ENCODE measurements at places on chromosomes 6 and 20.

- peak; percentile 29 for DNase-seq
Measured at GRCh38 chr20:23928788-23929187, 49.2 kb upstream of the CST5 start.

GRCh38 chr6:34300332-34300751, 51.5 kb upstream of the SMIM29 start:
- DNase-seq, result no peak

GRCh38 chr6:56368491-56368890, 121.1 kb upstream of the COL21A1 start:
- DNase-seq, result no peak

GRCh38 chr20:22495172-22495571, 89.2 kb downstream of the FOXA2 start:
- DNase-seq, result no peak

- no peak for DNase-seq
Measured at GRCh38 chr6:97305414-97306066, 22.5 kb upstream of the MMS22L start.

- no peak for DNase-seq
Measured at GRCh38 chr6:135018941-135019340, 35.7 kb downstream of the HBS1L start.

DNA sequence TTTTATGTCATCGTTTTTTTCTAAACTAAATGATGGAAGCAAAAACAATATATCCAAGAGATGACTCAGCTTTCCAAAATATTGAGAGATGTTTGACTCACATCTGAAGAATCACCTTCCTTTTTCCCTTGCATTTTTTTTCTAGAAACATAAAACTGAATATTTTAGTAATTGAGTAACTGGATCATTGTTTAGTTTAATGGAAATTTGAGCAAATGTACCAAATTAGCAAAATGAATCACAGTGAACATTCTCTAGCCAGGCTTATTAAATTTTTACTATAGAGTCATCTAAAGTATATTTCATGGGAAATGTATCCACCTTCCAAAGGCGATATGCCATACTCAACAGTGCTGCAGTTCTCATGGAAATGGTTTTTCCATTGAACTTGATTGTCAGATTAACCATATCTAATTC, 145.5 kb downstream of the TENT5A start:
- DNase-seq, result no peak

GRCh38 chr6:65719101-65719500, 12.1 kb upstream of the EYS start:
- DNase-seq, result no peak

GRCh38 chr6:142756215-142756630, 188.8 kb downstream of the HIVEP2 start:
- no peak for DNase-seq

GRCh38 chr20:63273635-63274380, 1.2 kb downstream of the ARFGAP1 start:
- no peak for DNase-seq

DNA sequence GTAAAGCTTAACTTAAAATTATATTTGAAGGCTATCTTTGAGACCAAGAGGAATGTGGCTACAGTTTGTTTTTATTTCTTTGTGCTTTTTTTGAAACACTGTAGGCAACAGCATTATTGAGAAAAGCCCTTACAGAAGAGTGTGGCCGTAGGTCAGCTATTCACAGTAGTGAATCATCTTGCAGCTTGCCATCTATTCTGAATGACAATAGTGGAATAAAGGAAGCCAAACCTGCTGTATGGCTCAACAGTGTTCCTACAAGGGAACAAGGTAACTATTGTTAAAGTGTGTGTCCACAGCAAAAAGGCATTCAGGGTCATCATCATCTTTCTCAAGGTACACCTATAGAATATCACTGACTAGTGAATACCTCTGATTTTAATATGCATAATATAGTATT, 88.5 kb downstream of the KIZ start:
- no peak for DNase-seq

DNA sequence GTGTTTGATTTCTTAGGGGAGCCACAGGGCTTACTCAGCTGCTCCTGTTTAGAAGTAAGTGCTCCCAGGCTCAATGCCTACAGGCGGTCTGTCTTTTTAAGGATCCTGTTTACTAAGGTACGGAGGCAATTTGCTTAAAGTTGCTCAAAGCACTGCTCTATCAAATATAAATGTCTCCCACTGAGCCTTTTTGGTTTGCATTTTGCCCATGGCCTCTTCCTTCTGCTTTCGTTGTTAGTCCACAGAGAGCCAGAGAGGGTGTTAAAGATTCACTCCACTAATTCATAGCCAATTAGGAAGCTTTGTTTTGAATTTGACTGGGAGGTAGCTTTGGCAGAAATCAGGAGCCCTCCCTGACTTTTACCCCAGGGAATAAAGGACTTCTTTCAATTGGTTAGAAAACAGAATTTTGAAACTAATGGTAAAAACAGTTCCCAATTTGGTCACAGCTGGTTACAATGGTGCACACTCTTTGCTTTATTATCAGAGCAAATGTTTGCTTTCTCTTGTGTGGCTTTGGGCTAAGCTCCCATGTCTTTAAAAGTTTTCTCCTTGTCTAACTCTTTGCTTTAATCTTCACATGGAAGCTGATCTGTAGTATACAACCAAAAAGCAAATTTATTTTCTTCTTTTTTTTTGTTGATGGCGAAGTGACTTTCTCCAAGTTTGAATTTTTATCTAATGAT, 126.2 kb downstream of the IMPG1 start:
- no peak for DNase-seq

DNA sequence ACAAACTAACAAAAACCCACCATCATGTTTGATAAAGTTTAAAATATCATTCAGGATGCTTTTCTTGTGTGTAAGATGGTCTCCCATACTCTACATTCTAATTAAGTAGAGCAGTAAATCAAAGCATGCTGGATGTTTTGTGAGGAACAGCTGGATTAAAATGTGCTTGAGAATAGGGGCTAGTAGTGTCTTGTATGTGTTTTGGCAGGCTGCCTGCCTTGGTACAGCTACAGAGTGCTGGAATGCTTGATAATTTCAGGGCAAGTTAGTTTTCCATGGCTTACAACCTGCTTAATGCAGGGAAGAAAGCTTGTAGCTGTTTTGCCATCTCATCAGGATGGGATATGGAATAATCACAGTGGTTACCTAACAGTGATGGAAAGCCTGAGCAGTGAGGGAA, 636.6 kb upstream of the MMS22L start:
- DNase-seq, result no peak

DNA sequence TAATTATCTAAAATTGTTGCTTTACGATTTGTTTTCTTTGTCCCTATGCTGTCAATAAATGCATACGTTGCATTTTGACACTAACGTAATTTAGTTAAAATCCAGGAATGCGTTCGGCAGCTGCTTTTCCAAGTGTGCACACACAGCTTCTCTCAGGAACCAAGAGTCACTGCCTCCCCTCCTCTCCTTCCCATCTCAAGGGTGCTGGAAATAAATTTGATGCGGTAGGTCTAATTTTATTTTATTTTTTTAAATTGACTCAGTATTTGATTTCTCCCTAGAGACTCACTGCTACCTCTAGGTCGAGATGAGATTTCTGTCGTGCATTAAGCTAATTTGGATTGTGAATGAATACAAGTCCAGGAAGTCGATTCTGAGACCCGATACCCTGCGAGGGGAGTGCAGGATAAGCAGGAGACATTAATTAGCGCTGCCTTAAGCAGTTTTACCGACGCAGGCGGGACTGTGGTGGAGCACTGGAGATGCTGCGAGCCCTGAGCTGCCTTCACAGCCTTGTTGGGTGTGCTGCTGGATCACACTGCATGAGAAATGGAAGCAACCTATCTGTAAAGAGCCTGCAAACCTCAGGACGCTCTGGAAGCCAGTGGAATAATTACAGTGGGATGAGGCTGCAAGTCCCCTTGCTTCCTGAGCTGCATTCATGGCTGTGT, 381.2 kb downstream of the C6orf118 start:
- no peak for DNase-seq

- DNase-seq, result no peak
Measured at GRCh38 chr6:79241228-79241627, 6.7 kb upstream of the HMGN3 start.

DNA sequence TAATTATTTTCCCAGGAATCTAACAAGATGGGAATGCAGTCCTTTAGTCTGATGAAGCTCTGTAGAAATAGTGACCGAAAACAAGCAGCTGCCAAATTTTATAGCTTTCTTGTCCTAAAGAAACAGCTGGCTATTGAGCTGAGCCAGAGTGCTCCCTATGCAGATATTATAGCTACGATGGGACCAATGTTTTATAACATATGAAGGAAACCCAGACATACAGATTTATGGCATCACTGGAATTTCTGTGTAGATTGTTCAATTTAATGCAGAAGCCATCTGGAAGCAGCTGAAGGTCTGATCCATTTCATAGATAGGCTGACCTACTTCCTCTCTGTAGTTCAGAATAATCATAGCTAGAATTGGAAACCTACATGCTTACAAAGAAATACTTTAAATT, 11.8 kb upstream of the SNPH start:
- no peak for DNase-seq

- DNase-seq, result no peak
Measured at GRCh38 chr6:150874179-150874578, 8.7 kb downstream of the MTHFD1L start.

DNA sequence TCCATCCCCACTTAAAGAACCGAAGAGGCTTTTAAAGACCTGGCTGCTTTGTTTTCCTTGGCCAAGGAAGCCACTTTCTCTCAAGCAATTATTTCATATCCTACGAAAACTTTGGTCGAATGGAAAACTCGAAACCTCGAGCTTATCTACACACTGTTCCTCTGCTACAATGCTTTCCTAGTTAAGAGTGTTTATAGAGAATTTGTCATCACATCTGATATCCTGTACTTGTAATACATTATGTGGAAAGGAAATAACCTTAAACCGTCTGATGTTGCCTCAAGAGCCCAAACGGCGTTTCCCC, 28.1 kb downstream of the TFAP2B start:
- DNase-seq, result no peak

DNA sequence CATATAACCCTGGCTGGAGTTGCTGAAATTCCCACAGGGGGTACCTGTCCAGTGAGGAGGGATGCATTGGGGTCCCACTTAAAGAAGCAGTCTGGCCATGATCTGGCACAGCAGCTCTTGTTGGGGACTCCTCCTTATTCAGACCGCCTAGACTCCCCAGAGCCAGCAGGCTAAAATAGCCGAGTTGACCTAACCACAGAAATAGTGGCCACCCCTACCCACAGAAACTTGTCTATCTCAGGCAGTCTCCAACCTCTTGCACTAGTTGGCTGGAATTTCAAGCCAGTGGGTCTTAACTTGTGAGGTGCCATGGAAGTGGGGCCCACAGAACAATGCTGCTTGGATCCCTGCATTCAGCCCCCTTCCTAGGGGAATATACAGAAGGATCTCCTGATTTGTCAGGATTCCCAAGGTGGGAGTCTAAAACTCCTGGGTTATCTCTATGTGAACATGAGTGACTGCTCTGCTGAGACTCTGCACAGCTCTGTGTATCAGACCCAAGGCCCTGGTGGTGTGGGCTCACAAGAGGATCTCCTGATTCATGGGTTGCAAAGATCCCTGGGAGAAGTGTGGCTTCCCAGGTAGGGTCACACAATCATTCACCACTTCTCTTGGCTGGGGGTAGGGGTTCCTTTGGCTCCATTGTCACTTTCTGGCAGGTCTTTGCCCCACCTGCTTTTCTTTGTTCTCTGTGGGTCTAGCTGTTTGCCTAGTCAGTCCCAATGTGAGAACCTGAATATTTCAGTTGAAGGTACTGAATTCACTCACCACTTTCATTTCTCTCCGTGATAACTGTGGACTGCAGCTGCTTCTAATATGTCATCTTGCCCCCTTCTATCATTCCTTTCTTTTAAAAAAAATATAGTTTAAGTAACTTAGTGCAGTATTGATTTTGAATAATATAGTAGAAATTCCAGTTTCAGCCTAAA, 65.5 kb upstream of the CLVS2 start:
- DNase-seq, result no peak

DNA sequence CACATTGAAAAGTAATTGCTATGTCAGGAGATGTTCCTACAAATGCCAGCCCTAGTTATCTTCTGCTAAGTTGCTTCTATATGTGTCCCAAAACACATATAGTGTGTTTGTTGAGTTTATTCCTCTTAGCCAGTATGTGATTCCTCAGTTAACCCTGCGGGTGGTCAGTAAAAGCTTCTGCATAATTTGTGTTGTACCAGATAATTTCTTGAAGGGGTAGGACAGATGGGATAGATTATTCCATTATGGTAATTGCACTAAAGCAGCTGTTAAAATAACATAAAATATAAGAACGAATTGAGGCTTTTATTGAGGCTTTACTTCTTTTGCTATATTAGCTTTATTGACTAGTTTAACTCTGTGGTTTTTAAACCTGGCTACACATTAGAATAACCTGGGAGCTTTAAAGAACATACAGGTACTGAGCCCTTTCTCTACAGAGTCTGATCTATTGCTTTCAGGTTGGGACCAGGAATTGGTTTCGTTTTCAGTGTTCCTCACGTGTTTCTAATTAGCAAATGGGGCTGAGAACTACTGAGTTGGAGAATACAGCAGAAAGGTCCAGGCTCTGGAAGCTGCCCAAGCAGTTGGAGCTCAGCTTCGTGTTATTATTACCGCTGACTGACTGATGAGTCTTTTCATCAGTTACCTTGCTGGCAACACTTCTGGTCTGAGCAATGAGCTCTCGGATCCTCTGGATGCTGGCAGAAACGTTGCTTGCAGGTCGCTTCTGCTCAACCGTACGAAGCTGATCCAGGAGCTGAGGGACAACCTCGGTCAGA, 56.9 kb downstream of the FAM229B start:
- DNase-seq, result no peak

DNA sequence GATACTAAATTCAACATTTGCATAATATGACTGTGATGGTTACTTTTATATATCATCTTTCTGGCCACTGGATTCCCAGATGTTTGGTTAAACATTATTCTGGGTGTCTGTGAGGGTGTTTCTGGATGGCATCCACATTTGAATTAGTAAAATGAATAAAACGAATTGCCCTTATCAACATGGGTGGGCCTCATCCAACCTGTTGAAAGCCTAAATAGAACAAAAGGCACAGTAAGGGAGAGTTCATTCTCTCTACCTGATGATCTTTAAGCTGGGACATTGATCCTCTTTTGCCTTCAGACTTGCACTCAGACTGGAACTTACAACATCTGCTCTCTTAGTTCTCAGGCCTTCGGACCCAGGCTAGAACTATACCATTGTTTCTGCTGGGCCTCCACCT, 57.6 kb downstream of the CD24 start:
- no peak for DNase-seq

- no peak for DNase-seq
Measured at GRCh38 chr20:43953919-43954592, 39.4 kb downstream of the TOX2 start.

DNA sequence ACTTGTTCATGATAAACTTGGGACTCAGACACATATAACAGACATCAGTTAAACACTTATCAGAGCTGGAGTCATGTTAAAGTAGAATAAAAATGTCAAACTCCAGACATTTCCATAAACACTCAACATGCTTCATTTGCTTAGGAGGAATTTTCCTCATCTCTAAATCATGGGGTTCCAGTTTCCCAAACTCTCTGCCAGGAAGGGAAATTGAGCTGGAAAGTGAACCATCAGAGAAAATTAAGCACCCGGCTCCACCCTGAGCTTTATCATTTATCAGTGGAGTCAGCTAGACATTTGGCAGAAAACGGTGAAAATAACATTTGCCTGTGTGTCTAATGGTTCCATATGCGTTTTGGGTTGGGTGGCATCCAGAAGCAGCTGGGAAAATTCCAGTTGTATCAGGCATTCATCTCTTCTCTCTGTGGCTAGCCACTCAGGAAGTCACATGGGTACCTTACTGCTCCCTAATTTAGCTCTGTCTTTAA, 25.3 kb upstream of the ZNFX1 start:
- no peak for DNase-seq

GRCh38 chr6:38346291-38347079, 293.2 kb downstream of the BTBD9 start:
- no peak for DNase-seq

All from activated naive CD4-positive, alpha-beta T cell treated with Interleukin-2 at 50 U/mL for 16 hours (primary cell).